Muscle of arm (tissue), 14 donors: ENCODE measurements at places on chromosomes 16 and 17. TPM values are rescaled to one million over a fixed set of nuclear protein-coding genes. Genes with fewer than 3 reads are reported as not detected.

- no peak for DNase-seq
Observed at GRCh38 chr16:66169817-66170216, 196.7 kb upstream of the CDH5 start.

- DNase-seq: no peak
Observed at GRCh38 chr17:57424777-57425188, 168.5 kb downstream of the MSI2 start.

DNA sequence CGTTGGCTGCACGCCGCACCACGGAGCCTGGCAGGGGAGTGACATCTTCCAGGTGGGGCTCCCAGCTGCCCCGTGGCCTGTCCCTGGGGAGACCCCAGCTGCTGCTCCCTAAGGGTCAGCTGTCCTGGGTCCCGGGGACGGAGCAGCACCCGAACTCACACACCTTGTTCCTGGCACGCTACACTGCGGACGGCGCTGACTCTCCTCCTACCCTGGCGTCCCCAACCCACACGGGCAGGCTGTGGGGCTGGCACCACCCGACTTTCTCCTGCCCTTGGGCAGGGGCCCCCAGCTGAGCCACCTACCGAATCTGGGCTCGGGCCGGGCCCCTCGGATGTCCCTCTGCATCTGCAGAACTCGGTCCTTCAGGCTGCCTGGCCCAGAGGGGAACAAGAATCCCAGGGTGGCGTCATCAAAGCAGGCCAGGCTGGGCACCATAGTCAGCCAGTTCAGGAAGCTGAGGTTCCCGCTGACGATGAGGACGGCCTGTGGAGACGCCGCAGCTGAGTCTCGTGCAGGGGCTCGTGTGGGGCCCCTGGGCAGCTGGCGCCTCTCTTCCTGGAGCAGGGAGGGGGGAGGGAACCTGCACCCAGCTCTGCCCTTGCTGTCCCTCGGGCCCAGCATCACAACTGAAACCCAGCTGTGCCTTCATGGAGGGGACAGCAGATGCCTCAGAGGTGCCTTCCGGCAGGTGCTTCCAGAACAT lies 70.5 kb upstream of the GNG13 start:
- no peak for DNase-seq

GRCh38 chr17:67026341-67026740 lies 18.0 kb upstream of the CACNG1 start:
- DNase-seq: no peak

The TPSB2 gene
- not detected for polyA plus RNA-seq

DNA sequence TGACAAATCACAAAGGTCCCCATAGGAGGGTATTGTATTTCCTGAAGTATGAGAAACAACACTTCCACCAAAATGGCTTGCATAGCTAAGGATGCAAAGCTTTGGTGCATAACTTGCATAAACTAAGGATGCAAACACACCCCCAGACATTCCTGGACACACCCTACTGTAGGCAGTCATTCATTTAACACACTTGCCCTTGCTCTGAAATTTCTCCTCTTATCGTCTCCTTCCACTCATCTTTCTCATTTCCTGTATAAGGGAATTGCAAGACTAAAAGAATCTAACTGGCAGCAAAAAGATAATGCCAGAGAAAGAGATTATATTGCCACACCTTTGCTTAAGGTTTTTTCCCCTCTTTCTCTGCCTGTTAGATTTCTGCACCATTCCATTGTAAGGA lies 28.3 kb downstream of the CHD9 start:
- no peak for DNase-seq

DNA sequence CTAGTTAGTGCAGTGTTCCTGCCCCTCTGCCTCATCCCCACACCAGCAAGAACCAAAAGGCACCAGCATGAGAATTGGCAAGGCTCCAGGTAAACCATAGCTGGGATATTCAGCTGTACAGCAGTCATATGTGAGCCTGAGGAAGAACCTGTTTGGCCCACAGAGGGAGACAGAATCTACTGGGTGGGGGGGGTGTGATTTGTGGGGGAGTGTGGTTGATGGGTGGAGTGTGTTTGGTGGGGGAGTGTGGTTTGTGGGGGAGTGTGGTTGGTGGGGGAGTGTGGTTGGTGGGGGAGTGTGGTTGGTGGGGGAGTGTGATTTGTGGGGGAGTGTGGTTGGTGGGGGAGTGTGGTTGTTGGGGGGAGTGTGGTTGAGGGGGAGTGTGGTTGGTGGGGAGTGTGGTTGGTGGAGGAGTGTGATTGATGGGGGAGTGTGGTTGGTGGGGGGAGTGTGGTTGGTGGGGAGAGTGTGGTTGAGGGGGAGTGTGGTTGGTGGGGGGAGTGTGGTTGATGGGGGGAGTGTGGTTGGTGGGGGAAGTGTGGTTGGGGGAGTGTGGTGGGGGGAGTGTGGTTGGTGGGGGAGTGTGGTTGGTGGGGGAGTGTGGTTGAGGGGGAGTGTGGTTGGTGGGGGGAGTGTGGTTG lies 19.5 kb downstream of the MINK1 start:
- no peak for DNase-seq

- no peak for DNase-seq
Observed at GRCh38 chr17:51721730-51722129, 436.8 kb downstream of the CA10 start.

- DNase-seq: no peak
Observed at GRCh38 chr17:37116671-37117185, 168.0 kb downstream of the AATF start.

GRCh38 chr16:212999-213398 lies 16.2 kb downstream of the LUC7L start:
- no peak for DNase-seq

GRCh38 chr17:49630113-49630900 lies 47.6 kb downstream of the SPOP start:
- no peak for DNase-seq

GRCh38 chr17:48100160-48100559 lies 1.1 kb downstream of the CBX1 start:
- DNase-seq: no peak

The CCR7 gene
- 0.46 TPM for polyA plus RNA-seq

DNA sequence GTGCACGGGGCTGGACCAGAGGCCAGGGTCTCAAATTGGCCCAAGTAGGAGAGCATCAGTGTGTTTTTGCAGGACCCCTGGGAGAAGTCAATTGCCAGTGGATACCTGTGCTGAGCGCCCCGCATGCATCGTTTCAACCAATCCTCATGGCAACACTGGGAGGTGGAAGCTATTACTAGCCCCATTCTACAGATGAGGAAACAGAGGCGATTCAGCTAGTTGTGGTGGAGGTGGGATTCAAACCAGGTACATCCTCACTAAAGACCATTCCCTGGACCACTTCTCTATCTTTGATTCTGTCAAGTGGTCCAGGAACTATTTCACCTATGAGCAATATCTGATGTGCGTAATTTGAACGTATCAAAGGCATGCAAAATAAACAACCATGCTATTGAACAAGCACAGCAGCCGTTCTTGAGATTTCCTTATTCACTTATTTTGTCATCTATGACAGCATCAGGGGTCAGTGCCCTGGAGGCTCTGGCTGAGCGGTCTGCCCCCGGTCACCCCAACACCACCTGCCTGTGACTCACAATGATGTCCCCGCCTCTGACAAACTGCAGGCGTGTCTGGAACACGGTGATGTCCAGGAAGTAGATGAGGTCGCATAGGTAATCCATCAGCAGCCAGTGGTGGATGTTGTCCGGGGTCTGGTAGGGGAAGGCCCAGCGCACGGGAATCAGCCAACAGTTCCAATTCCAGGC lies 54.0 kb downstream of the CNGB1 start:
- DNase-seq: no peak

- DNase-seq: no peak
Observed at GRCh38 chr16:57325458-57325857, 33.1 kb upstream of the CCL22 start.

GRCh38 chr16:59487067-59487466 lies 753.0 kb upstream of the GOT2 start:
- no peak for DNase-seq

The CA5A gene
- polyA plus RNA-seq: 0.04 TPM

DNA sequence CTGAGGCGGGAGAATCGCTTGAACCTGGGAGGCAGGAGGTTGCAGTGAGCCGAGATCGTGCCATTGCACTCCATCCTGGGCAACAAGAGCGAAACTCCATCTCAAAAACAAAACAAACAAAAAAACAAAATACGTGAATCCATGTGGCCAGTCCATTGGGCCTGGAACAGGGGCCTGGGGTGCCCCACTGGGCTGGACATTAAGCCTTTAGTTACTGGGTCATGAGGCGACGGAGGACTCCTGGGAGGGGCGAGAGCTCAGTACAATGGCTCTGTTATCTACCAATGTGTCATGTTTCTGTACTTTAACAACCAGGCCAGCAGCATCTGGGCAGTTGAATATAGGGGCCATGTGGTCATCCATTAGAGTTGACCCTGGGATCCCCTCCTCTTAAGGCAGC lies 18.9 kb upstream of the CLEC18A start:
- DNase-seq: no peak

The NSRP1 gene
- 21.8 TPM for polyA plus RNA-seq

DNA sequence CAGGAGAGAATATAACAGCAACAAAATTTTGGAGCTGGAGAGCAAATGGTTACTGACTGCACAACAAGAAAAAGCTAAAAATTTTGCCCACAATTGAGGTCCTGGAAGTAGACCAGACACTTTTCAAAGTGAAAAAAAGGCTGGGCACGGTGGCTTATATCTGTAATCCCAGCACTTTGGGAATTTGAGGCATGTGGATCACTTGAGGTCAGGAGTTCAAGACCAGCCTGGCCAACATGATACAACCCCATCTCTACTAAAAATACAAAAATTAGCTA lies 22.9 kb downstream of the TUBD1 start:
- DNase-seq: no peak

- DNase-seq: no peak
Observed at GRCh38 chr16:66129196-66129595, 237.3 kb upstream of the CDH5 start.

GRCh38 chr17:12180644-12181261 lies 160.1 kb downstream of the MAP2K4 start:
- DNase-seq: peak; percentile 59

The DNAI2 gene
- polyA plus RNA-seq: not detected

The SHISA9 gene
- polyA plus RNA-seq: 0.17 TPM

DNA sequence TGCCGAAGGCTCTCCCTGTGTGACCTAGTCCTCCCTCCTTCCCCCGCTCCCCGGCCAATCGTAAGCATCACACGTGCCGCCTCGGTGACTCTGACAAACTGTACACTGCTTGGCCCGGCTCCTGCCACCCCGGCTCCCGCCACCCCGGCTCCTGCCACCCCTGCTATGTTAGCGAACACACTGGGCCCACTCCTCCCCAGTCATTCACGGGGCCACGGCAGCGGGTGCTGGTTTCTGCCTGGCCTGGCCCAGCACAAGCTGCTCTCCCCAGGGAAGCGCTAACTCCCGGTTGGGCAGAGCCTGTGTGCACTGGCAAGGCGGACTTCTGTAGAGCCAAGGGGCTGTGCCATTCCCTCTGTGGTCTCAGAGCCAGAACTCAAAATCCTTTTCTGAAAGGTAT lies 22.0 kb downstream of the NDUFAF8 start:
- DNase-seq: no peak

DNA sequence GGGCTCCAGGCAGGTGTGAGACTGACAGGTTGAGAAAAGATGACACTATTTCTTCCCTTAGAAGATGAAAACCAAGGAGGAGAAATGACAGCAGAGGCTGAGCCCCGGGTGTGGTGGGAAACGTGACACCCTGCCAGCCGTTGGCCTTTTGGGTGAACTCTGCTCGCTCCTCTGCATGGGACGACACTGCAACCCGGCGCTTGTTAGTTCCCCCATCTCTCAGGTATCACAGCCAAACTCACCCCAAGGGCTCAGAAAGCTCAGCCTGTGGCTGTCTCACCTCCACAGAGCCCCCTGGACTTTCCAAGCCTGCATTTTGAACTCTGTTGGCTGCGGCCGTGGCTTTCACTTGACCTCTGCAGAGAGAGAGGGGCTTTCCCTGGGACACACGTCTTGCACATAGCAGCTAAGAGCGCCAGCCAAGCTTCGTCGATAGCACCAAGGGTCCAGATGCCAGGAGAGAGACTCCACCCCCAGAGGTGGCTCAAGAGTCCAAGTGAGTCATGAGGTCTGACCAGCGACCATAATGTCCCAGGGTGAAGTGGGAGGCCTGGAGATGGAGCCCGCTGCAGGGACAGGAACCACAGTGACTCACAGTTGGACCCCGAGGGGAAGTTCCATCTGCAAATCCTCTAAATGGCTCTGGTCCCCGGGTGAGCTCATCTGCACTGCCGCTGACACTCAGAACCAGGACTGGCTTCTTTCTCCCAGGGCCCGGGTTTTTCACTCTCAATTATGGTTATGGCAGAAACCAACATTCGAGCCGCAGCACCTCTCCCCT lies 301.9 kb downstream of the SOX9 start:
- no peak for DNase-seq

- DNase-seq: no peak
Observed at GRCh38 chr16:68093816-68094613, 8.8 kb downstream of the NFATC3 start.

DNA sequence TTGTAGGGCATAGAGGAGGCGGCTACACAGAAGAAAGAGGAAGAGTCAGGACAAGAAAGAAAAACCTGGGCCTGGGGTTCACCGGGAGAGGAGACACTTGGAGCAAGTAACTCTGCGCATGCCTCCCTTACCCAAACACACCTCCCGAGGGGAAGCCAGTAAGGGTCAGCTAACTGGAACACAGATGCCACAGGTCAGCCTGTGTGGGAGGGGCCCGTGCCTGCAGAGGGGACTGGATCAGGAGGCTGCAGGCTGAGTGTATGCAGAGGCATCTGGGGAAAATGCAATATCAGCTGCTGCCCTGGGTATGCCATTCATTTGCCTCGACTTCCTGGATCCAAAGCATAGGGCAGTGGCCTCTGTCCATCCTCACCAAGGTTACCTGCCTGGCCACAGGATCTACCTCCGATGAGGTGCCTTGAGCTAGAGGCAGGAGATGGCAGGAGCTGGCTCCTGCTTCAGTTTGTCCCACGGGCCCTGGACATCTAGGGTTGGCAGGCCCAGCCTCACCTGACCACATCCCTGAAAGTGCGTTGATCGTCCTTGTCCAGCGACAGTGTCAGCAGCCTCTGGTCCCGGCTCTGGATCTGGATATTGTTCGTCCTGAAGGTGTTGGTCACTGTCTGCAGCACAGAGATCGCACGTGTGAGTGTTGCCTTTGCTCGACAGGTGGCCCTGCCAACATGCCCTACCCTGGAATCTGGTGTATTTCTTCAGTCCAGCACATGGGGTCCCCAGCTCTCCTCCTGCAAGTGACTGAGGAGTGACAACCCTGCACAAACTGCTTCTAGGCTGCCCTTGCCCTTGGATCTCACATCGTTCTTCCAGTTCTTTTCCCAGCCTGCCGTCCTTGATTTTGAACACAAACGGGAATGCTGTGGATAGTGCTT lies 4.6 kb upstream of the MFSD6L start:
- DNase-seq: no peak

DNA sequence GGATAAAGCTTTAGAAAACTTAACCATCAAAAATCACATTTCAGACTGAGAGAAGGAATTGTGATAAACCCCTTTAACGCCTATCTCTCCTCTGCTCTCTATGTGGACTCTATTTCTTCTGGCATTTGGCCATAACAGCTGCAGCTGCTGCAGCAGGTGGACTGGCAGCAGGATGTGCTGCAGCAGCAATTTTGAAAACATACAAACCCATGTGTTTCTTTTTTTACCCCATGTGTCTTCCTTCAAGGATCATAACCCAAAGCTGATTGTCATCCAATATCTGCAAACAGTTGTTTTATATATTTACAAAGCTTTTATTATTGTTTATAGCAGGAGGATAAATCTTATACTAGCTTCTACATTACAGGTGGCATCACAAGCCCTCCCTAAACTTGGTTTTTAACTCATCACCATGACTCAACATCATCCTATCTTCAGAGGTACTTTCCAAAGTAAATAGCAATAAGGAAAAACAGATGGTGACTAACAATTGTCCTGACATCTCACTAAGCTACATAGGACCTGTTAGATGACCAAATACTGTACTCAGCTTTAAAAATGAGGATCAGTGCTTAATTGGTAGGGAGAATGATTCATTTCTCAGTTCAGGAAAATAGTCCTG lies 14.5 kb upstream of the KRTAP9-2 start:
- peak; percentile 1 for DNase-seq
